IMR-90 (cell line): ENCODE measurements at places on chromosomes 11 and 22. TPM values are rescaled to one million over a fixed set of nuclear protein-coding genes. Genes with fewer than 3 reads are reported as not detected.

DNA sequence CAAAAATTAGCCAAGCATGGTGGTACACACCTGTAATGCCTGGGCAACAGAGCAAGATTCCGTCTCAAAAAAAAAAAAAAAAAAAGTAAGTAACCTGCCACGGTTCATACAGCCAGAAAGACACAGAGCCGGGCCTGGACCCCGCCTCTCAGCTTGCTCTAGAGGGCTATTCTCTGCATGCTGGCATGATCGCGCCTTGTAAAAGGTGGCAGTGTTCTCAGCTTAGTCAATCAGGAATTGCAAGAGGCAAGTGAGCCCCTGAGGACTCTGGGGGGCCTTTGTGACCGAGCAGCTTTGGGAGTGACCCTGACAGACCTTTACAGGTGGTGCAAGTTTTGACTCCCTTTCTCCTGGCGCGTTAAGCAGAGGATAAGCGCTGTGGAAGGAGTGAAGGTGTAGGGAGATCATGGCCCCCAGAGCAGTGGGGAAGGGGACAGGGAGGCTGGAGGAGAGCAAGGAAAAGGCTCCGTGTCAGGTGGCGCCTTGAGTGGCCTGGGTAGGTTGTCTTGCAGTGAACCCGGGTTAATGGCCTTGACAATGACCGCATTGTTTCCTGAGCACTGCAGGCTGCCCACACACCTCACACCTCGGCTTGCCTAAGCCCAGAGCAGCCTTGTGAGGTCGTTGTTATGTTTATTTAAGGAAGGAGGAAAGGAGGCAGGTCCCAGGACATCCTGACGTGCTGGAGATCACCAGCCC, 48.9 kb downstream of the CDPF1 start:
- peaks cover 28% of the 10 kb centered on the region for H3K36me3 ChIP-seq
- H3K4me3 ChIP-seq, result no peak overlapping the region
- H3K27ac ChIP-seq, result no peak overlapping the region
- H3K4me1 ChIP-seq, result no peaks in the 10 kb centered on the region
- no peaks in the 10 kb centered on the region for H3K27me3 ChIP-seq

DNA sequence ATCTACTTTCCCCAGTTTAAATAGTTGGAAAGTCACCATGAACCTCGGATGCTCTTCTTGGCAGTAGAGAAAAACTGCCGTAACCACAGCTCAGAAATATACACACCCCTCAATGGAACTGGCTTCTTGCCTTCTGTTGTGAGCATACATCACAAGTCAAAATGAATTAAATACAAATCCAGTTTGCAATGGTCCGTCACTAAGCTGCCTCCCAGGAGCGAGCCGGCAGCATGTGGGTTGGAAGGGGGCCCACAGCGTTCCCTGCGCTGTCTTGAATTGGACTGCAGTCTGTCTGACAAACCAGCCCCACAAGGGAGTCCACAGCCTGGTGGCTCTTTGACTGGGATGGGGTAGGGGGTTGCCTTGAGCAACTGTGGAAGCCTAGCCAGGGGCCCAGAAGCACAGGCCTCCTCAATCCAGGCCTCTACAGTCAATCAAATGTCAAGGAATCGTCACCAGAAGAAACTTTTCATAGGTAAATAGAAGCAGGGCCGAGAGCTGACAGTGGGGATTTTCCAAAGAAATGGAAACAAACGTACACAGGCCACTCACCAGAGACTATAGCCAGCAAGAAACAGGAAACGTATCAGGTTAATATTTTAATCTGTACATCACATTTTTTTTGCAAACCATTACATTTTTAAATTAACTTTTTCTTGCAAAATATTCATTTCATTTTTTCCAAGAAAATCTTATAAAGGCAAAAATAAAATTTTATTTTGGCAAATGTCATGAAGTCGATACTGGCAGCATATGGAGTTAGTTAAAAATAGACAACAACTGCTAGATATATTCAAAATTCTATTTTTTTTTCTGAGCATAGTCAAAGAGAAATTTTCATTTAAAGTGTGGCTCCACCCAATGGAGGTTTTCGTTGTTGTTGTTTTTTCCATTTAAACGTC, 38.5 kb downstream of the C11orf58 start:
- H3K4me3 ChIP-seq, result no peak overlapping the region
- no peak overlapping the region for H3K27ac ChIP-seq
- no peaks in the 10 kb centered on the region for H3K36me3 ChIP-seq
- peak; percentile 25 for DNase-seq
- H3K4me1 ChIP-seq, result no peaks in the 10 kb centered on the region; the same call in 1 of the 2 replicates

GRCh38 chr22:49577168-49578060, 250.3 kb downstream of the BRD1 start:
- H3K27me3 ChIP-seq, result no peaks in the 10 kb centered on the region
- no peak overlapping the region for H3K4me3 ChIP-seq
- no peaks in the 10 kb centered on the region for H3K4me1 ChIP-seq
- H3K36me3 ChIP-seq, result no peaks in the 10 kb centered on the region
- no peak overlapping the region for H3K27ac ChIP-seq
- no peak for DNase-seq

PKDREJ gene
- polyA plus RNA-seq, result 0.02 TPM in 1 of 2 replicates, not detected in the other

DNA sequence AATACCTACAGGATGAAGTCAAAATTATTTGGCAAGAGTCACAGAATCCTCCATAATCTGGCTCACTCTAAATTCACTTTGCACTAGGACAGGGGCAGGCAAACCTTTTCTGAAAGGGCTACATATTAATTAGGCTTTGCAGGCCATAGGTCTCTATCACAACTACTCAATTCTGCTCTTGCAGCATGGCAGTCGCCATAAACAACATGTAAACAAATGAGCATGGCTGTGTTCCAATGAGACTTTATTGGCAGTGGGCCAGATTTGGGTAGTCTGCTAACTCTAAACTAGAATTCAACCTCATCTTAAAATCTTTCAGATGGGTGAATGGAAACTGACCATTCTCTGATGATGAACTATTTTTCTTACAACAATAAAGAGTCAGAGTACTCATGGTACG, 5.8 kb downstream of the THRSP start:
- H3K4me3 ChIP-seq, result no peak overlapping the region
- no peaks in the 10 kb centered on the region for H3K27me3 ChIP-seq
- no peak for DNase-seq
- H3K36me3 ChIP-seq, result peaks cover 24% of the 10 kb centered on the region
- H3K27ac ChIP-seq, result no peak overlapping the region
- H3K4me1 ChIP-seq, result no peaks in the 10 kb centered on the region; the same call in 1 of the 2 replicates

DNA sequence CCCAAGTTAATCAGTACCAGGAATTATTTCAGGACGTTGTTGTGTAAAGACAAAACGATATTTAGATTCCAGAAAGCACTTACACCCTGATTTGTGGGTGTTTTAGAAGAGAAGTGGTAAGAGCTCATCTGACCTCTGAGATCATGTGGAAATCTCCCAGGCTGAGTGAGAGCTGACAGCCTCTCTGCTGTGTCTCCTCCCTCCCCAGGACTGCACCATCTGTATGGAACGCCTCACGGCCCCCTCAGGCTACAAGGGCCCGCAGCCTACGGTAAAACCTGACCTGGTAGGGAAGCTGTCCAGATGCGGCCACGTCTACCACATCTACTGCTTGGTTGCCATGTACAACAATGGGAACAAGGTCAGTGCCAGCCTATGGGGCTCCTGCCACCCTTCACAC, 20.0 kb downstream of the DTX4 start:
- peaks cover 5% of the 10 kb centered on the region for H3K4me1 ChIP-seq
- no peak for DNase-seq
- no peak overlapping the region for H3K27ac ChIP-seq
- no peak overlapping the region for H3K4me3 ChIP-seq
- peaks cover 48% of the 10 kb centered on the region for H3K36me3 ChIP-seq

- H3K4me1 ChIP-seq, result peaks cover 4% of the 10 kb centered on the region
- no peaks in the 10 kb centered on the region for H3K36me3 ChIP-seq
- no peak overlapping the region for H3K4me3 ChIP-seq
- H3K27me3 ChIP-seq, result peaks cover 9% of the 10 kb centered on the region; the same call in 1 of the 2 replicates
Measured at GRCh38 chr11:723120-723883, 17.3 kb downstream of the EPS8L2 start.
